Panc1 (cell line): ENCODE measurements at places on chromosomes 2 and 18. TPM values are rescaled to one million over a fixed set of nuclear protein-coding genes. Genes with fewer than 3 reads are reported as not detected.

REG3A gene
- not detected for total RNA-seq

SIX3 gene
- total RNA-seq: 0.21 TPM

GRCh38 chr2:192194265-192194865, 368 bp downstream of the TMEFF2 start:
- DNase-seq: no peak

GRCh38 chr2:43491065-43491639, 104.7 kb downstream of the THADA start:
- no peak for DNase-seq
